Heart right ventricle (tissue), 16 donors: ENCODE measurements at places on chromosomes 5 and 9.

DNA sequence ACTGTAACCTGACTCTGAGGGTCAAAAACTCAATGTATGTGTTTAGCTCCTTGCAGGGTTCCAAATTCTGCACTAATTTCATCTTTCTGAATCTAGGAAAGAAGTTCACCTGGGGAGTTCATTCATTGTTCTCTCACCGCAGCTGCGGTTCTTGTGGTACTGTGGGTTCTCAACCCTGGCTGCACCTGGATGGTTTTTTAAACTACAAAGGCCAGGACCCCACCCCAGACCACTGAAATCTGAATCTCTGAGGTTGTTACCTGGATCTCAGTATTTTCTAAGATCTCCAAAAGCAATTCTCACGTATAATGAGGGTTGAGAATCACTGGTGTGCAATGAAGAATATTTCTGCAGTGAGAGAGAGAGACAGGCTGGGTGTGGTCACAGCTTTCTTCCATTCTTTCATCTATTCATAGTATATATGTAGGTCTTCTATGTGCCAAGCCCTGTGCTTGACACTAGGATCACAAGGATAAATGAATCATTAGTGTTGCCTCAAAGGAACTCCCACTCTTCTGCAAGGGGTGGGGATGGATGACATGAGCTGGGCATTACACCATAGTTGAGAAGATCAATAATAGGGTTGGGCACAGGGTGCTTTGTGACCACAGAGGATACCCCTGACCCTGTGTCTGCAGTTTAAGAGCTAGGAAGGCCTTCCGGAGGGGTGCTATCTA is 109.8 kb downstream of the GALNT10 start:
- no peak overlapping the region for H3K27ac ChIP-seq
- no peaks in the 10 kb centered on the region for H3K36me3 ChIP-seq
- DNase-seq: no peak
- no peaks in the 10 kb centered on the region for H3K27me3 ChIP-seq
- H3K4me3 ChIP-seq: no peak overlapping the region

DNA sequence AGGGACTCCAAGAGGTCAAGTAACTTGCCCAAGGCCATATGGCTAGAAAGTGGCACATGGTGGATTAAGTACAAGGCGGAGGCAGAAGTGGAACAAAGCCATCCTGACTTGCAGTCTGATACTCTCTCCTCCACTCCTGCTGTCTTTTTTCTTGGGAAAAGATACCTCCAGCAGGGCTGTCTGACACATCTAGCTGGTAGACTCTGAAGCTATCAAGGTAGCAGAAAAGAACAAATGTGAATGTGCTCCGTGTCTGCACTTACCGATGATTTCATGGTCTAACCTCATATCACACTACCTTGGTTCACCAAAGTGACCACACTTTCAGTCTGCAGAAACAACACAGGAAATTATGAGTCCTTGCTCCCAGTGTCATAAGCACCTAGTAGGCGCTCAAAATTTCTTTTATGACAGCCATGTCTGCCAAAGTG is 284.8 kb downstream of the CRB2 start:
- no peaks in the 10 kb centered on the region for H3K27me3 ChIP-seq
- peaks cover 37% of the 10 kb centered on the region for H3K4me1 ChIP-seq
- no peaks in the 10 kb centered on the region for H3K36me3 ChIP-seq
- no peak for DNase-seq
- no peak overlapping the region for H3K27ac ChIP-seq

DNA sequence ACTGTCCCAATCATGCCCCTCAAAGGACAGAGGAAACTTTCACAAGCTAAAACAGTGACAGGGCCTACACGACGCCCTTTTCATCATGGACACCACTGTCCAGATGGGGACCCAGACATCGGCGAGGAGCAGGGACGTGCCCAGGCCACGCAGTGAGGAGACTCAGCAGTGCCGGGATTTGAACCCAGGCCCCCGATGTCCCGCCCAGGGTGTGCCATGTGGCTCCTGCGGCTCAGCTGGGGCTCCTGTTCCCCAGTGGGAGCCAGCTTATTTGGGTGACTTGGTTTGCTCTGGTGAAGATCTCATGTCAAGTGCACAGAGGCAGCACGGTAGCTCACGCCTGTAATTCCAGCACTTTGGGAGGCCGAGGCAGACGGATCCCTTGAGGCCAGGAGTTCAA is 82.2 kb downstream of the STK10 start:
- no peak overlapping the region for H3K27ac ChIP-seq
- H3K27me3 ChIP-seq: no peaks in the 10 kb centered on the region
- DNase-seq: no peak
- H3K4me3 ChIP-seq: no peak overlapping the region
- H3K36me3 ChIP-seq: peaks cover 42% of the 10 kb centered on the region

DNA sequence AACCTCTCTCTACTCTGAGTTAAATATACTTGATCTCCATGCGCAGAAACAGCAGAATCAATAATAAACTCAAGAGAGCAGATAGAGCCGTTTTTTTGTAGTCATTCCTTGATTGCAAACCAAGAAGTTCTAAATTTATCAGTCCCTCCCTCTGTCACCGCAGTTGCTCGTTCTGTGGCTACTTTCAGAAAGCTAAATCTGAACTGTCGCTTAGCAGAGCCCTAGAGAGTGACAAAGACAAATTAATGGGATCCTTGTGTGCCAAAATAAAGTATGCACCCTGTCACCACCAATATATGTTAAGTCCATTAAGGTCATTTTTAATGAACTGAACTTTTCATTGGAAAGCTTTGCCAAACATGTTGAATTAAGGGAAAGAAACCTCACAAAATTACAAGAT is 218.3 kb downstream of the ADAMTSL1 start:
- H3K4me3 ChIP-seq: no peak overlapping the region
- H3K27ac ChIP-seq: no peak overlapping the region
- peaks cover 13% of the 10 kb centered on the region for H3K4me1 ChIP-seq
- no peaks in the 10 kb centered on the region for H3K27me3 ChIP-seq
- no peaks in the 10 kb centered on the region for H3K36me3 ChIP-seq
- no peak for DNase-seq

DNA sequence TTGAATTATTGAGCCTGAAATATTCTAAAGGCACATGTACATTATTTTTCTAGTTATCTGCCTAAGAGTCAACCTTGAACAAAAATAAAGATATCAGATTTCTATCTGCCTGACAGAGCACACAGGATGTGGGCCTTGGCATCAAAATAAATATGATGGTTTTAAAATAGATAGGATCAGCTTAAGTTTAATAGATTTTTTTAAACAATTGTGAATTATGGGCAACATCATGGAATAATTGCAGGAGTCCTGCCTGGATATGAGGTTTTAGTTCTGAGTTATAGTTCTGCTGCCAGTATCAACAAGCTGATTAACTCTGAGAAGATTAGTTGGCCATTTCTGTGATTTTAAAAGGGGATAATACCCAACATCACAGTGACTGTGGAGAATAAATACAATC is 107.0 kb upstream of the PCA3 start:
- no peak overlapping the region for H3K4me3 ChIP-seq
- DNase-seq: no peak
- H3K4me1 ChIP-seq: peaks cover 6% of the 10 kb centered on the region
- no peaks in the 10 kb centered on the region for H3K36me3 ChIP-seq

- no peaks in the 10 kb centered on the region for H3K4me1 ChIP-seq
- no peaks in the 10 kb centered on the region for H3K36me3 ChIP-seq
- H3K27me3 ChIP-seq: peaks cover 4% of the 10 kb centered on the region
- H3K27ac ChIP-seq: peak overlapping the region; percentile 58
- no peak overlapping the region for H3K4me3 ChIP-seq
Observed at GRCh38 chr5:173196133-173196952, 38.7 kb downstream of the NKX2-5 start.

- no peak for DNase-seq
- peaks cover 38% of the 10 kb centered on the region for H3K4me1 ChIP-seq
- H3K27me3 ChIP-seq: no peaks in the 10 kb centered on the region
- H3K4me3 ChIP-seq: no peak overlapping the region
- no peak overlapping the region for H3K27ac ChIP-seq
Observed at GRCh38 chr5:758698-759053, 25.9 kb downstream of the ZDHHC11B start.

GRCh38 chr5:2417301-2417700 is 334.2 kb downstream of the IRX2 start:
- DNase-seq: no peak
- H3K36me3 ChIP-seq: no peaks in the 10 kb centered on the region
- no peak overlapping the region for H3K27ac ChIP-seq
- H3K27me3 ChIP-seq: no peaks in the 10 kb centered on the region
- no peak overlapping the region for H3K4me3 ChIP-seq

DNA sequence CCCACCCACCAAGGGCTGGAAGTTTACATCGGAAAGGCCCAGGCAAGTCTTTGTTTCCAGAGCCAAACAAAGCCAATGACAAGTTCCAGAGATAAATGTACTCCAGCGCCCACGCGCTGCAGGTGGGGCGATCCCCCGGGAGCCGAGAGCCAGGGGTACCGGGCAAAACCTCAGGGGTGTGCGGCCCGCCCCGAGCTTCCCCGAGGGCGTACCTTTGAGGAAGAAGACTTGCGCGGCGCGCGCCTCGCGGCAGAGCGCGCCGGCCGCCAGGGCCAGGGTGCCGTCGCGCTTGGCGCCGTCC is 671 bp downstream of the DUSP1 start:
- H3K4me1 ChIP-seq: peaks cover 16% of the 10 kb centered on the region
- no peak for DNase-seq
- H3K4me3 ChIP-seq: peak overlapping the region; percentile 91
- H3K27ac ChIP-seq: peak overlapping the region; percentile 100
- H3K36me3 ChIP-seq: peaks cover 32% of the 10 kb centered on the region

GRCh38 chr5:90968319-90968718 is 409.7 kb downstream of the ADGRV1 start:
- no peak overlapping the region for H3K4me3 ChIP-seq
- H3K4me1 ChIP-seq: no peaks in the 10 kb centered on the region
- H3K27me3 ChIP-seq: no peaks in the 10 kb centered on the region
- no peak overlapping the region for H3K27ac ChIP-seq
- no peaks in the 10 kb centered on the region for H3K36me3 ChIP-seq

GRCh38 chr9:117783828-117784227 is 79.6 kb downstream of the TLR4 start:
- H3K27me3 ChIP-seq: no peaks in the 10 kb centered on the region
- peak overlapping the region; percentile 48 for H3K27ac ChIP-seq
- peak overlapping the region; percentile 51 for H3K4me3 ChIP-seq
- H3K4me1 ChIP-seq: peaks cover 25% of the 10 kb centered on the region
- no peaks in the 10 kb centered on the region for H3K36me3 ChIP-seq

- peaks cover 85% of the 10 kb centered on the region for H3K4me1 ChIP-seq
- H3K27ac ChIP-seq: peak overlapping the region; percentile 73
- DNase-seq: peak; percentile 51
- no peak overlapping the region for H3K4me3 ChIP-seq
- H3K36me3 ChIP-seq: no peaks in the 10 kb centered on the region
Observed at GRCh38 chr5:172855597-172856292, 21.7 kb downstream of the ERGIC1 start.

- H3K36me3 ChIP-seq: no peaks in the 10 kb centered on the region
- no peak for DNase-seq
- no peaks in the 10 kb centered on the region for H3K4me1 ChIP-seq
- no peak overlapping the region for H3K4me3 ChIP-seq
Observed at GRCh38 chr5:62328772-62329491, 22.9 kb downstream of the KIF2A start.

DNA sequence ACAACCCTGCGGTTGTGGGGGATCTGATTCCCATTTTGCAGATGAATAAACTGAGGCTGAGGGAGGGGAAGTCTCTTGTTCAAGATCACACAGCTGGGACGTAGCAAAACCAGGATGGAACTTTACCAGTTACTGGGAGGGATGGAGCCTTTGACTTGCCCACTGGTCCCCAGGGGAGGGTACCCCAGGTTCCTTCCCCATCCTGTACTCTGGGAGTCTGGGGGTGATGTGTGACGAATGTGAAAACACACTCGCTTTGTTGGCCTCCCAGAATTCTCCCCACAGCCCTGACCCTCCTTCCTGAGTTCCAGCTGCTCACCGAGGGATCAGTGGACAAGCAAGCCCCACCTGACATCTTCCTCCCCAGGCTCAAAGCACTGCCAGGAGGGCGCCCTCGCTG is 135.1 kb downstream of the NSG2 start:
- H3K36me3 ChIP-seq: no peaks in the 10 kb centered on the region
- no peak for DNase-seq
- H3K4me3 ChIP-seq: no peak overlapping the region
- H3K27ac ChIP-seq: no peak overlapping the region
- peaks cover 6% of the 10 kb centered on the region for H3K27me3 ChIP-seq

DNA sequence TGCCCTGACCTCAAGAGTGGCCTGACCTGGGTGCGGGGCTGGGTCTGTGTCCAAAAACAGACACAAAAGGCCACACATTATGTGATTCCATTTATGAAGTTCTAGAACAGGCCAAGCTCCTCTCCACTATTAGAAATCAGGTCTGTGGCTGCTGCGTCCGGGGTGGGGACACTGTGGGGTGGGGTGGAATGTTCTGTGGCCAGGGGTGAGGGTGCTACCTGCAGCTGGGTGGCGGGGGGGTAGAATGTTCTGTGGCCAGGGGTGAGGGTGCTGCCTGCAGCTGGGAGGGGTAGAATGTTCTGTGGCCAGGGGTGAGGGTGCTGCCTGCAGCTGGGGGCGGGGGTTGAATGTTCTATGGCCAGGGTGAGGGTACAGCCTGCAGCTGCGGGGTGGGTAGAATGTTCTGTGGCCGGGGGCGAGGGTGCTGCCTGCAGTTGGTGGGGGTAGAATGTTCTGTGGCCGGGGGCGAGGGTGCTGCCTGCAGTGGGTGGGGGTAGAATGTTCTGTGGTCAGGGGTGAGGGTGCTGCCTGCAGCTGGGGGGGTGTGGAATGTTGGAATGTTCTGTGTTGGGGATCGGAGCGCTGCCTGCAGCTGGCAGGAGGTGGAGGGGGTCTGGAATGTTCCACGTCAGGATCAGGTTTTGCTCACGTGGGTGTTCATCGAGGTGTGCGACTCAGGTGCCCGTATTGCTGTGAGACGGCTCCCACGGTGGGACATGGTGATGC is 8.3 kb downstream of the LCN12 start:
- H3K4me3 ChIP-seq: no peak overlapping the region
- no peaks in the 10 kb centered on the region for H3K36me3 ChIP-seq
- no peak for DNase-seq
- H3K27me3 ChIP-seq: no peaks in the 10 kb centered on the region

- H3K4me3 ChIP-seq: no peak overlapping the region
- H3K27ac ChIP-seq: no peak overlapping the region
- no peaks in the 10 kb centered on the region for H3K27me3 ChIP-seq
- DNase-seq: no peak
- H3K36me3 ChIP-seq: no peaks in the 10 kb centered on the region
Observed at GRCh38 chr9:15786616-15787015, 233.8 kb downstream of the CCDC171 start.

DNA sequence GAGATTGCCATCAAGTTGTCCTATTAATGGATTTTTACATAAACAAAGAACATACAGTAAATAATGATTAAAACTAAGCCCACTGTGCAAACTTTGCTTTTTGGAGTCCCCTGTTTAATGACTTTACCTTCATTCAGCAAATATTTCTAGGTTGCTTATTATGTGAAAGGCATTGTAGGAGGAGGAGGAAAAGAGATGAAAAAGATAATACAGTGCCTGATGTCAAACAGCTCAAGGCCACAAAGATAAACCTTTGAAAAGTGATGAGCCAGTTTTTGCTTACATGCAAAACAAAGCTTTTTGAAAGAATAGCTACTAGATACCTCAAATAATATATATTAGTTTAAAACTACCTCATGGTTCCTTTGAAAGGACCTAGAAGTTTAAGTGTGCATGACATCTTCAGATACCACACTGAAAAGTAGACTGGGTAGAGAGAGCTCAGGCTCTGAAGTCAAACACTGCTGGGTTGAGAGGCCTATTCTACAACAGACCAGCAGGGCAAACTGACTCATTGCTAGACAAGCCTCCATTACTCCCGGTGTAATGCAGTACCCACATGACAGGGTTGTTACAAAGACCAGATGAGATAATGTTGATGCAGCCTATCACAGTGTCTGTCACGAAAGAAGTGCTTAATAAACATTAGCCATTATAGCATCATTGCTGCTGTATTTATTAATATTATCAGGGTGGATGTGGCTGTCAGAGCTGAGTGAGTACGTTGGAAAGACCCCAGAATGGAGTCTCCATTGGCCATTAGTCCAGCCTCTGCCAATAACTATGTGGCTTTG is 11.8 kb downstream of the DEPDC1B start:
- no peak overlapping the region for H3K27ac ChIP-seq
- no peaks in the 10 kb centered on the region for H3K27me3 ChIP-seq
- H3K4me3 ChIP-seq: no peak overlapping the region
- no peaks in the 10 kb centered on the region for H3K36me3 ChIP-seq
